ENCODE measurements at places on chromosomes 1 and 21. TPM values are rescaled to one million over a fixed set of nuclear protein-coding genes. Genes with fewer than 3 reads are reported as not detected.

The PLA2G4A gene
- total RNA-seq, result 14.1 TPM

GRCh38 chr1:238912148-238912547 is 474.2 kb upstream of the CHRM3 start:
- no peak for DNase-seq

GRCh38 chr21:17427831-17428483 is 84.9 kb upstream of the CXADR start:
- no peak for DNase-seq

GRCh38 chr1:201389051-201389450 is 10.1 kb downstream of the LAD1 start:
- no peak for DNase-seq

- no peak for DNase-seq
Observed at GRCh38 chr1:221981461-221981860, 239.6 kb upstream of the DUSP10 start.

DNA sequence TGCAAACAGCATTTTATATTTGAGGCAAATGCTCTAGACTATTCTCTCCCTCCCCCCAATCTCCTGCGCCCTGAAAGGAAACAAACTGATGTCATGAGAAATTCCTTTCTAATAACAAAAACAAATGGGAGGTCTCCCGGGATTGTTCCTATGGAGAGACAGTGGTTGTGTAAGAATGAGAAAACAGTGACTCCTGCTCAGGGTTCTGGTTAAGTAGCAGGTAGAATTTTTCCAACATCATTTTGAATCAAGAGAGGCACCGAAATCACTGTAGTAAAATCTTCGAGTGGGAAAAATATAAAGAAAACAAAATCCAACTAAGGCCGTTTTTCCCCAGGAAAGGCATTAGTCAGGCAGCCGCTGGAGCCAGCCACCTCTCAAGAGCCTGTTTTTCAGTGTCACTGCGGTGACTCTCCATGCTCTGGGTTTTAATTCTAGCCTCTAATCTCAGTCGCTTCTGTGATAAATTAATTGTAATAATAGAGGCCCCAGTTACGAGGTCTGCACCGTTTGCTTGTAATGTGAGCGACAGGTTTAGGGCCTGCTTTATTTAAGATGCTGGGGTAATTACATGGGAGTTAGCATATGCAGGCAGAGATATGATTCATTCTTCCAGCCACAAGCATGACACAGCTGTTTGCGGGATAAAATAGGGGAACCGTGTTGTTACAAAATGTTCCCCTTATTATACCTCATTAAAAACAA is 80.3 kb downstream of the RNF220 start:
- DNase-seq, result no peak

The CFHR1 gene
- total RNA-seq, result 1.8 TPM

The FABP3 gene
- 9.1 TPM for total RNA-seq

The DMBX1 gene
- total RNA-seq, result 0.45 TPM

All from mesenteric fat pad (tissue), 1 donor.